ENCODE measurements at places on chromosomes 3 and 15. TPM values are rescaled to one million over a fixed set of nuclear protein-coding genes. Genes with fewer than 3 reads are reported as not detected.
A peak's percentile ranks its signal among the peaks of the same experiment; 100 is the strongest.

DNA sequence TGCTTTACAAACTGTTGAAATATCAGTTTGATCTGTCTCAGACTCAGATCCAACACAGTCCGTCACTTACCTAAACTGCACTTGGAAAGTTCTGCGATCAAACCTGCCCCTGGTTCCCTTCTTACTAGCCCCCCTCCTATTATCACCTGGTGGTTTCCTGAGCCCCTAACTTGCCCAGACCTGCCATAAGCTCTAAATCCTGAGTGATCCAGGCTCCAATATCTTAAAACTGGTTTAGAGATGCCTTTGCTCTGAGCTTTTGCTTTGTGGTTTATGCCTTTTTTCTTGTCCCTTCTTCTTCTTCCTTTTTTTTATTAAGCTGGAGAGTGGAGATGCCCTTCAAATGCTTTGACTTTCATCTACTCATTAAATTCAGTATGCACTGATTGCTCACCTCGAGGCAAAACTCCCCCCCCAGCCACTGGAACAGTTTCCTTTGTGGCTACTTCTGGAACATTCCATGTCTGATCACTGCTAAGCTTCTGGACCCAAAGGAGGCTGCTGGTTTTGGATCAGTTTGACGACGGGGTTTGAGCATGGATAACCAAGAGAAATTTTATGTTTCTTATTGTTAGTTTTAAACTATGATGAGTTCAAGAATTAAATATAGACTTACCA, 3.5 kb upstream of the ITGB5 start:
- no peak overlapping the region for H3K27ac ChIP-seq
- no peaks in the 10 kb centered on the region for H3K36me3 ChIP-seq
- DNase-seq, result no peak
- no peaks in the 10 kb centered on the region for H3K4me1 ChIP-seq
- no peaks in the 10 kb centered on the region for H3K27me3 ChIP-seq
- H3K4me3 ChIP-seq, result no peak overlapping the region

DNA sequence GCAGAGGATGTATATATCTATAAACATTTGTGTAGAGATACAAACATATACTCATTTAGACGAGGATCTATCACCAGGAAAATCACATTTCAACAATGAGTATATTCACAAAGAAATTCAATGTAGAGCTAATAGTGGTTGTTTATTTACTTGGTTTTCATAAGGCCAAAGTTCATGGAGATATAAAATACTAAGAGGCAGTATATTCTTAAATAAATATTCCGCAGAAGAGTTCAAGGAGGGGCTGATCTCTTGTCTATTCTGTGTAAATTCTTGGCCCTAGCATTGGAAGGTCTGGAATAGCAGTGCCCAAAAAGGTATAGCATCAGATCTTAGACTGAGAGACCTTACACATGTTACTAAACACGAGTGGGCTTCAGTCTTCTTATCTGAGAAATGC, 122.1 kb downstream of the EDEM1 start:
- H3K27me3 ChIP-seq, result no peaks in the 10 kb centered on the region
- no peaks in the 10 kb centered on the region for H3K4me1 ChIP-seq
- DNase-seq, result no peak
- H3K27ac ChIP-seq, result no peak overlapping the region

DNA sequence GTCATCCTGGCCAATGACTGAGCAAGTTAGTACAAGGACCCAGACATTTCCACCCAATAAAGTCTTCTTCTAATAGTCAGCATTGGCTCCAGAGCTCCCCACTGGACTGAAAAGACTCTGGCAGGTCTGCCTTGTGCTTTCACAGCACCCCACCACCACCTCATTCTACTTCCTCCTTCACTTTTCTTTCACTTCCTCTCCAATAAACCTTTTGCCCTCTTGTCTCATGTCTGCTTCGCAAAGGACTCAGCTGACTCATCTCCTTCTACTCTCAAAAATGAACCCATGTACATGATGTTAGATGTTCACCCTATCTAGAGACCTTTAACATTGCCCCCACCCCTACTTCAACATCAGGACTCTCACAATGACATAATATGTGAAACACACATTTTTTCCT, 181.0 kb upstream of the PPP2R3A start:
- H3K4me3 ChIP-seq, result no peak overlapping the region
- H3K36me3 ChIP-seq, result no peaks in the 10 kb centered on the region
- no peaks in the 10 kb centered on the region for H3K27me3 ChIP-seq
- H3K4me1 ChIP-seq, result no peaks in the 10 kb centered on the region

GRCh38 chr3:55751730-55752129, 264.6 kb upstream of the WNT5A start:
- DNase-seq, result no peak
- no peaks in the 10 kb centered on the region for H3K4me1 ChIP-seq
- no peak overlapping the region for H3K4me3 ChIP-seq
- no peaks in the 10 kb centered on the region for H3K36me3 ChIP-seq
- H3K27me3 ChIP-seq, result no peaks in the 10 kb centered on the region
- no peak overlapping the region for H3K27ac ChIP-seq

- no peak for DNase-seq
- no peaks in the 10 kb centered on the region for H3K36me3 ChIP-seq
- no peak overlapping the region for H3K4me3 ChIP-seq
- H3K27ac ChIP-seq, result no peak overlapping the region
- H3K27me3 ChIP-seq, result no peaks in the 10 kb centered on the region
These were observed 80.2 kb downstream of the ABI3BP start for GRCh38 chr3:100912976-100913545.

- no peaks in the 10 kb centered on the region for H3K36me3 ChIP-seq
- H3K27ac ChIP-seq, result no peak overlapping the region
- no peak for DNase-seq
- no peaks in the 10 kb centered on the region for H3K27me3 ChIP-seq
- H3K4me3 ChIP-seq, result no peak overlapping the region
- H3K4me1 ChIP-seq, result no peaks in the 10 kb centered on the region
These were observed 559.0 kb downstream of the PDCD6IP start for GRCh38 chr3:34357461-34357860.

GRCh38 chr3:36840453-36840921, 76.1 kb upstream of the DCLK3 start:
- H3K4me1 ChIP-seq, result no peaks in the 10 kb centered on the region
- H3K36me3 ChIP-seq, result peaks cover 49% of the 10 kb centered on the region
- no peak for DNase-seq
- H3K27ac ChIP-seq, result no peak overlapping the region
- H3K27me3 ChIP-seq, result no peaks in the 10 kb centered on the region
- H3K4me3 ChIP-seq, result no peak overlapping the region

- peak within 1 kb of the TSS; percentile 96 for H3K27ac ChIP-seq
- DNase-seq, result peak; percentile 91
- H3K27me3 ChIP-seq, result no peaks in the 10 kb centered on the region
- peaks cover 4% of the 10 kb centered on the region for H3K36me3 ChIP-seq
- H3K4me3 ChIP-seq, result peak within 1 kb of the TSS; percentile 70
These were observed at the start of gene LSG1 for GRCh38 chr3:194671900-194672808. LSG1 (minus strand) TSS chr3:194672191; CDS start chr3:194672162, 29 bp downstream.

Gene LHFPL4
- not detected for total RNA-seq

Gene FAM3D
- total RNA-seq, result not detected

Gene DPPA4
- total RNA-seq, result 1.3 TPM

Gene ZMYND10
- 0.70 TPM for total RNA-seq

Gene GPR160
- total RNA-seq, result 4.2 TPM

Gene FGD5
- total RNA-seq, result 5.8 TPM

Gene THBS1
- 72.5 TPM for total RNA-seq

Gene MYO5C
- 5.8 TPM for total RNA-seq

All from right lobe of liver (tissue), 6 donors.